ENCODE measurements at places on chromosomes 4 and X.

DNA sequence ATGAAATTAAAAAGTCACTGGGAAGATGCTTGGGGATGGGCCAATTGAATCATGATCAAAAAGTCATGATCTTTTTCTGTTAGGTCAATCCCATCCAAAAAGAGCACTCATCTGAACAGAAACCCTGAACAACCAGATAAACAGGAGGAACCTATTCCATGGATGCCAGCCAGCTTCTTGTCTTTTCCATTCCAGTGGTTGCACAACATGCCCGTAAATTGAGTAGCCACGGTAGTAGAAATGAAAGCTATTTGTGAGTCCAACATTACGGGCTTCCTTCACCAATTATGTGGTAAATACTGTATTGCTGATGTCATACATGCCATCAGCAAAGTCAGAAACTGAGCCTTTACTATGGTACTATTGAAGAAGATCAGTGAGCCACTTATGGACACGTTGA, 982.4 kb upstream of the HS3ST1 start:
- DNase-seq, result no peak

DNA sequence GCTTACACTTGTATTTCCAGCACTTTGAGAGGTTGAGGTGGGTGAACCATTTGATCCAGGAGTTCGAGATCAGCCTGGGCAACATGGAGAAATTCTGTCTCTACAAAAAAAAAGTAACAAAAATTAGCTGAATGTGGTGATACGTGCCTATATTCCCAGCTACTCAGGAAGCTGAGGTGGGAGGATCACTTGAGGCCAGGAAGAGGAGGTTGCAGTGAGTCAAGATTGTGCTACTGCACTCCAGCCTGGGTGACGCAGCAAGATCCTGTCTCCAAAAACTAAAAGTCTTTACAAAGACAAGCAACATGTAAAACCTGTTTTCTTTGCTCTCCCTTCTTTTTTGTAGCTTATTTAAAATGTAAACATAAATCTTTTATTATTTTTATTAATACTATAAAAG, 1156.1 kb downstream of the FAT4 start:
- no peak for DNase-seq

- no peak for DNase-seq
Measured at GRCh38 chr4:156781852-156782251, 189.7 kb downstream of the PDGFC start.

- no peak for DNase-seq
Measured at GRCh38 chrX:152138388-152138784, at the start of gene MAGEA10. TSS of gene MAGEA10 (minus strand) at chrX:152138577. CDS start at chrX:152135620, 2,957 bp downstream.

- no peak for DNase-seq
Measured at GRCh38 chr4:164614329-164614728, 139.6 kb upstream of the SMIM31 start.

- no peak for DNase-seq
Measured at GRCh38 chrX:39953879-39954278, 143.9 kb downstream of the BCOR start.

- no peak for DNase-seq
Measured at GRCh38 chr4:110989125-110989524, 366.2 kb upstream of the PITX2 start.

DNA sequence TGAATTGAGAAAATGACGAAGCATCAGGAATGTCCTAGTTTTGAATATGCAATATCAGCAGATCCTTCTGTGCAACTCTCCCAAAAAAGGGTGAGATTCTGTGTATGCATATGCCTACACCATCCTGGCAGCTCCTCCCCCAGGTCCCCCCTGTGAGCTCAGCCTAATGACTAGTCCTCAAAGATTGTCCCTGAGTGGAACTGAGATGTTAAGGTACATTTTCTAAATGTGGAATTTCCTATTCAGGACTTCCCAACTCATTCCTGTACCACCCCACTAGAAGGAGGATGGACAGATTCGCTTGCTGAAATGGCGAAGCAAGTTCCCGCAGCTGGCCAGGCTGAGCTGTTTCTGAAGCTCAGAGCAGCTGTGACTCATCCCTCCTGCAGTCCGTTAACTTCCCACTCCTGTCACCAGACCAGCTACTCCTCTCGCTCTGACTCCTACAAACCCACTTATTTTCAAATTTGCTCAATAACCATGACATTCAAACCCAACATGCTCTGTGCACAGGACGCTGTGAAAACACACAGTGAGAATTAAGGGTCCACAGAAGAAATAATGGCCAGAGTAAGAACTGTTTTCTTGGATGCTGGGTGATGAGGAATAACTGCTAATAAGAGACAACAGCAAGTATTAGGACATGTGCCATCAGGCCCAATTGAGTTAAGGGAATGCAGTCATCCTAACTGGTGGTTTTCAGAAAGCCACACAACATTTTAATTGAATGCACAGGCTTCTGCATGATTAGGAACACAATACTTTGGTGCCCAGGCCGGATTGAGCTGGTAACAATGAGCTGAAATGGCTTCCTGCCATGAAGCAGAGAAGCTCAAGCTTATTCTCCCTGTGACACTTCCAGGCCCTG, 40.0 kb upstream of the IRF2 start:
- peak; percentile 97 for DNase-seq

DNA sequence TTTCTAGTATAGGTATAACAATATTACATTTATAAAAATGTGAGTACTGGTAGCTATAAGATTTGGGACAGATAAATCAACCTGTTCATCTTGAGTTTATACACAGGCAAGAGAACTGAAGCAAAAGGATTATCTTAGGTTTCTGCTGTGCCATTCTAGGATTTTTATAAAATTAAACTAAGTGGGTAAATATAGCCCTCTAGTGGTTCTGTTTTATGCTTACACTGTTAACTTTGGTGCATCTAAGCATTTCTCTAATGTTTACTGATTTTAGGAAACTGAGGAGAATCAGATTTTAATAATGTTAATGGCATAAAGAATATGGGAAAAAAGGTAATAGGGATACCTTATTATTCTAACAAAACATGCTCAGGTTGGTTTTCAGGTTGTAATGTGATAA, 1.1 kb upstream of the RRH start:
- DNase-seq, result peak; percentile 47

DNA sequence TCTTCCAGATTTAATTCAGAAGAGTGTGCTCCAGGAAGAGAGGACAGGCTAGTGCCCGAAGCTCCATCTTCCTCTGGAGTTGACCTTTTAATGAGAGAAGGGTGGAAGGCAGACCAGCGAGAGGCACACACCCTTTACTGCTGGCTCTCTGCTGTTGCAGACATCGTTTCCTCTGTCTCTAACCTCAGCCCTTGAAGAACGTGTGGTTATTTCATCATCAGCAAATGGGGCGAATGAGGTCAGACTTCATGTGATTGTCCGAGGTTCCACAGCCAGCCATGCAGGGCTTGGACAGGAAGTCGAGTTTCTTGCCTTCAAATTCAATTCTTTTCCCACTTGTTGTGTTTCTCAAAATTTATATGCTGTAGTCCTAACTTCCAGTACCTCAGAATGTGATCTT, 155.2 kb upstream of the MSX1 start:
- DNase-seq, result peak; percentile 87

- DNase-seq, result no peak
Measured at GRCh38 chr4:133129237-133129636, 19.9 kb upstream of the PCDH10 start.

GRCh38 chr4:120096508-120097297, 30.1 kb upstream of the MAD2L1 start:
- DNase-seq, result no peak

- no peak for DNase-seq
Measured at GRCh38 chr4:152138451-152138850, 377.6 kb upstream of the GATB start.

- no peak for DNase-seq
Measured at GRCh38 chr4:147108409-147108808, 162.7 kb upstream of the TTC29 start.

DNA sequence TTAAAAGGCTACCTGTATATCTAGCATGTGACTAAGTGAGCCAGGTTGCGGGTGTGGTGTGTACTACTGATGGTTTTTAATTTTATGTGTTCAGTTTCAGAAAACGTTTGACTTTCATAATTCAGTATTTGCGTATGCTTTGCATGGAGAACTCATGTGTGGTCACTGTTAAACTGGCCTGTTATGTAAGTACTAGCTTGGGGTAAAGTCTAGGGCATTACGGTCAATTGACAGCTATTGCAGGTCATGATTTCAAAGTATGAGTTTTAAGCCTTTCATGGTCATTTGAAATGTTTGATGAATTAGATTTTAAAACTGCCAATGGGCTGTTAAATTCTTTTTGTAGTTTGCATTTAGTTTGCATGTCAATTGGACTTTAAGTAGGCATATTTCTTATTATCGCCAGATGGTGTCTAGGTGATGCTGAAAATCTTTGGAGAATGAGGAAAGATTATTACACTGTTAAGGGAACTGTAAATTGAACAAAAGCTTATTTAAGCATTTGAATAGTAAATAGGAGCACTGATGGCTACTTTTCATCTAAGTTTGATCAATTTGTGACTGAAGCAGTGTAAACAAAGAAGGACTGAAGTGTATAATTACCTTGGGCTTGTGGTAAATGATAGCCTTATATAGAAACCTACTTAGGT, 563.4 kb downstream of the DACH2 start:
- DNase-seq, result no peak

DNA sequence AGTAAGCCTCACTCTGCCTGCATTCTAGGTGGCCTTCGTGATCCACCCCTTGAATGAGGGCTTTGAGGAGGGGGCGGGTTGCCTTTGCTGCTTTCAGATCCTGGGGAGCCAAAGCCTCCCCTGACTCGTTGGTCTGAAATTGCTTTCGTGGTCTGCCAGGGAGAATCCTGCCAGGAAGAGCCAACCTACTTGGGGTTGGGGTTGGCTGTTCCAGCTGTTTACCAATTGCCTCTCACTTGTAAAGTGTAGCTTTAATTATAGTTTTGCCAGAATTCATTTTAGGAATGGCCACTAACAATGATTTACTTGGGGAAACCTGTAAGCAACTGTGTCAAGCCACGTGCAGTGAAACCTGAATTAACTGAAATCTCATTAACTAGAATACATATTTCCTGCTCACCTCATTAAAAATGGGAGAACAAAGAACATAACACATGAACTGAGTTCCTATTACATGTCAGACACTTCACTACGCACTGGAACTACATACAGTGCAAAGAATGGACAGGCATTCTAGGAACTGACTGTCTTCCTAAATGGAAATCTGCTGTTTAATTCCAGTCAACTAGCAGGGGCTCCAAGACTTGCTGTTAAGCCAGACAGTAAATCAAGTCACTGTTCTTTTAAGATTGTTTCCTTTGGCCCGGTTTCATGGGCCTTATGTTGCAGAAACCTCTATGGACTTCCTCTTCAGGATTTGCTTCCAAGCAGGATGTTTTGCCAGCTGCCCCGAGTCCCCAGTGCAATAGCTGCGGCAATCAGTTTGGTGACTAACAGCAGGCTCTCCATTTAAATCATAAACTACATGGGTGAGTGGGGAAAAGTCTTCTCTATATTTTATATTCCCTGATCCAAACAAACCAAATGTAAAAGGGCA, 16.4 kb upstream of the NKRF start:
- peak; percentile 28 for DNase-seq

- no peak for DNase-seq
Measured at GRCh38 chrX:28487818-28488217, 99.4 kb upstream of the IL1RAPL1 start.

DNA sequence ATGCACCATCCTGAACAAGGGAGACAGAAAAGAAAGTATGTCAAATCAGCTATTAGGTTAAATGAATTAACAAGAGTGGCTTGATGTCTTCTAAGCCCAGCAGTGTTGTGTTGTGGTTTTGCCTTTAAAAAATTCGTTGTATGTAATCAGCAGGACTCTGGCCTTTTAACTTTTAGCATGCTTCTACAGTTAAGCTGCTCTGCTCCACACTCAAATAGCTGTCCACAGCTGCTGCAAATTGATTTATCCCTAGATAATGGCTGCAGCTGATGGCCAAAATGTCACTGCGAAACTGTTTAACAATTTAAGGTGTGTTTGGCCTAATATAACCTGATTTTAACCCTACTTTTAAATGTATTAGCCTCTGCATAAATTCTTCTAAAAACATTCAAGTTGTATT, 85.8 kb downstream of the CXXC4 start:
- no peak for DNase-seq

GRCh38 chr4:681736-682451, 7.1 kb downstream of the SLC49A3 start:
- no peak for DNase-seq

DNA sequence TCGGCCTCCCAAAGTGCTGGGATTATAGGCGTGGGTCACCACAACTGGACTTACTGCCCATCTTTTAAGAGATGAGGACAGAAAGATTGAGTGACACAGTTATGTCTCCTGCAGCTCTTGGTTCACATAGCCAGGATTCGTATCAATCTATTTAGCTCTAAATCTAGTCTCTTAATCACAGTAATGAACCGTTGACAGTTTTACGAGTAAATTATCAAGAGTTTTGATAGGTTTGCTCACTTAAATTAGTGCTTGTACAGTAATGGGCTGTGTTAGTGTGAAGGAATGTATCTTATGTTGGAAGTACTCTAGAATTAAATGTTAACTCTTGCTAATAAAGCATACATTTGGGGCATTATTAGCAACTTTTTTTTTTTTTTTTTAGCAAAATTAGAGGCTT, 105.7 kb downstream of the PTTG2 start:
- DNase-seq, result no peak

GRCh38 chr4:93285346-93285745, 543.2 kb upstream of the ATOH1 start:
- no peak for DNase-seq

DNA sequence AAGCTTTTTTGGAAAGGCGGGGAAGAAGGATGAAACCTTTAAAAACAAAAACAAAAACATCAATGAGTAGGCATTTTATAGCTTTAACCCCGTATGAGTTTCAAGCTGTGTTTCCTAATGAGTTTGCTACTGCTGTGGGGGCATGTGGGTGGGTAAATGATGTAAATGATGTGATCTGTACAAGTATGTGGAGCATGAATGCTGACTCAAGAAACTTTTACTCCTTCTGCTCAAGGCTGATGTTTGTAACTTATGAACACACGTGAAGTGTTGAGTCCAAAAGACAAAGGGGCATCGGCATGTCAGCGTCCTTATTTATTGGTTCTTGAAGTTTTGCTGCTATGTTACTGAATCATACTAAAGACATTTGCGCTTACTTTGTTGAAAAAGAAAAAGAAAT, 76.9 kb downstream of the CLCN4 start:
- no peak for DNase-seq

DNA sequence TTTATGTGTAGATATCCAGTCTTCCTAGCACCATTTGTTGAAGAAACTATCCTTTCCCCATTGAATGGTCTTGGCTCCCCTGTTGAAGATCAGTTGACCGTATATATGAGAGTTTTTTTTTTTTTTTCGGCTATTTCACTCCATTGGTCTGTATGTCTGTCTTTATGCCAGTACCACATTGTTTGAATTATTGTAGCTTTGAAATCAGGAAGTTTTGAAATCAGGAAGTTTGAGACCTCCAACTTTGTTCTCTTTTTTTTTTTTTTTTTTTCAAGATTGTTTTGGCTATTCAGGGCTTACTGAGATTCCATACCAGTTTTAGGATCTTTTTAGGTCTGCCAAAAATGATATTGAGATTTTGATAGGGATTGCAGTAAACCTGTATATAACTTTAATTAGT, 4.3 kb upstream of the SCD5 start:
- DNase-seq, result peak; percentile 53

DNA sequence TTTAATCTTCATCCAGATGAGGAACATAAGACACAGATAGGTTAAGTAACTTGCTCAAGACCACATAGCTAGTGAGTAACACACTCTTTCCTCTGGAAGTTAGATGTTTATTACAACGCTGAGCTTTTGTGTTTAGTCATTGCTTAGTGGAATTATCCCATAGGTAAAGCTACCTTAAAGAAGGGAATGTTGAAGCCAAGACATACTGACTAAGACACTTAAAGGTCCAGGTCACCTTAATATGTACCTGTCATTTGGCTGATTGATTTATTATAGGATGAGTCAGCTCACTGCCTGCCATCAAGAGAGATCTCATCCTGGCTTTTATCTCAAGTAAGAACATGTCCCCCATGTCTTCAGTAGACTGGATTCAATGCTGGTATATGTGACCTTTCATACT, 53.4 kb downstream of the KDR start:
- no peak for DNase-seq

Data from inflammatory macrophage treated with lipopolysaccharide for 4 hours (primary cell).